ENCODE measurements at places on chromosomes 5 and 9.

- peak; percentile 74 for DNase-seq
Observed at GRCh38 chr9:136093995-136094881, 851 bp downstream of the NACC2 start.

DNA sequence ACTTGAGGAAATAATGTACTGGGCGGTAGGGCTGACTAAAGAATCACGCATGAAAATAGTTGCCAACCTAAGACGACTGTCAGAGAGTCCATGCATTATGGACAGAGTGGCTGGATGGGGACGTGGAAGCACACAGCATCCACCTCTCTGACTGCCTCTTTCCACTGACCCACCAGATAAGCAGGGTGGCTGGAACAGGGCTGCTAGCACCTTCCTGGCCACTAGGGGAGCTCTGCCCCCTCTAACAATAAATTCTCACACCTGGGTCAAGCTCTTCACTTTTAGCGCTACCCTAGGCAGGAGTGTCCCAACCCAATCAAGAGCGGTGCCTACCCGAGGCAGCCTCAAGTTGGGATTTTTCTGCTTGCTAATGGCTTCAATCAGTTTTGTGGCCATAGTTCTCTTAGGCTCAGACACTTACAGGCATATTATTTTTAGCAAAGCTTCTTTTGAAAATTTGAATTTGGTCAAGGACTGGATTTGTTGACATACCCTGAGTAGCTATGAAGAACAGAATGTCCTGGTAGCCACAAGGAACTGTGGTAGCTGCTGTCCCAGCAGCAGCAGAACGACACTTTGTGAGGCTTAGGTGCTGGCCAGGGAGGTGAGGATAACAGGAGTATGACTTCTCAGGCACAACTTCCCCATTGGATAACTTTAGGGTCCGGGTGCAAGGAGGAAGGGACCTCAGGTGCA is 6.9 kb upstream of the TPM2 start:
- peak; percentile 70 for DNase-seq

DNA sequence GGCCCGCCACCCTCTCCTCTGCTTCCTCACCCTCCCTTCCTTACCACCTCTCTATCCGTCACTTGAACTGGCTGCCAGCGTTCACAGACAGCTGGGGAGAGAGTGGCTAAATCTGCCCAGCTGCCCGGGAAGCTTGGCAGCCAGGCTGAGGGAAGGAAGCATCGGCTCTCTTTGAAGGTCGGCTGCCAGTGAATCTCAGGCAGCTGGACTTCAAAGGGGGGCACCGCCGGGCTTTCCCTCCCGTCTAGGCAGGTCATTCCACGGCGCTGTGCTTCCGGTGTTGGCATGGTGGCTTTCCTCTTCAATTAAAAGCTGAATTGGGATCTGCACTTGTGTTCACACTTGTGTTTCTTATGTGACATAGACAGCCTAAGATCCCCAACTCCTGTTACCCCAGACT is 174.0 kb downstream of the GDNF start:
- DNase-seq = no peak

- DNase-seq = no peak
Observed at GRCh38 chr9:113483676-113484257, 20.2 kb downstream of the RGS3 start.

GRCh38 chr5:166781737-166782136 is 1509.7 kb upstream of the WWC1 start:
- DNase-seq = no peak

DNA sequence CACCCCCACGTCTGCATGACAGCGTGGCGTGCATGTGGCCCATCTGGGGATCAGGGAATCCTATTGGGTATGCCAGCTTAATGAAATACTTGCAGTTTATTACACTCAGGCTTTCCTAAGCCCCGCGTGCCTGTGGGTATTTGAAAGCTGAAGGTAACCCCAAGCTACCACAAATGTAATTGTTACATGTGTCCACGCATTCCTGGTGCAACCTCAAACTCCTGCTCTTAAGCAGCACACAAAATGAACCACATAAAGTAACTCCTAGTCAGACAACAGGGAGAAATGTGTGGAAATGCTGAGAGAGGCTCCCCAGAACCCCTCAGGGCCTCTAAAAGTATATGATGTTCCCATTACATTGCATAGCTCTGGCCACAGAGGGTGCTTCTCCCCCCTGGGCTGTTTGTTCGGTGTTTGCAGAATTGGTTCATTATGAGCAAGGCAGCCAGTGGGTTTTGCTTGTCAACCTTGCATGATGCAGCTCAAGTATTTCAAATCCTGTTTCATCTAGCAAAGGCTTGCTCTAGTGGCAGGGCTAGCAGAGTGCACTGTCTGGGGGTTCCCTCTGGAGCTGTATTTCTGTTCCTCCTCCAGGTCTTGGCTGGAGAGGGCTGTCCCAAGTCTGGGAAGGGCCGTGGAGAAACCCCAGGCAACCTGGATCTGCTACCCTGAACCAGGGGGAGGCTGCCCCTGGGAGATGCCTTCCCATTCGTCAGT is 1.8 kb upstream of the DCANP1 start:
- no peak for DNase-seq

GRCh38 chr9:120895951-120896350 is 19.0 kb upstream of the PHF19 start:
- DNase-seq = no peak

DNA sequence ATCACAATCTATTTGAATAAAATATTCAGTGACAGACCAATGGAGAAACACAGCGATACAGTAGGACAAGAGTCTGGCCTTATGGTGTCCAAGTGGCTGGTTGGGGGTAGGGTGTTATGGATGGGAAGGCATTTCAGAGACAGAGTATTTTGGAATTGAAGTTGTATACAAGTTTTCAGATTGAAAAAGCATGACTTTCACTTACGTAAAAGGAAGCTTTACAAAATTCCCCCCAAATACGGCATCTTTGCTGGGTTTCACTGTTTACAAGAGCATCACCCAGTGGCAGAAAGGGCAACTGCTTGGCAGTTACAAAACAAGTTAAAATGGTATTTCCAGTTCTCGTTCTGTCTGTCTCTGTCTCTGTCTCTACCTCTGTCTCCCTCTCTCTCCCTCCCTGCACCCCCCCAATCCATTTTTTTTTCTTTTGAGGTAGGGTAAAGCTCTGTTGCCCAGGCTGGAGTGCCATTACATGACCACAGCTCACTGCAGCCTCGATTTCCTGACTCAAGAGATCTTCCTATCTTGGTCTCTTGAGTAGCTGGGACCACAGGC is 86.2 kb downstream of the PTPN3 start:
- DNase-seq = peak; percentile 29

DNA sequence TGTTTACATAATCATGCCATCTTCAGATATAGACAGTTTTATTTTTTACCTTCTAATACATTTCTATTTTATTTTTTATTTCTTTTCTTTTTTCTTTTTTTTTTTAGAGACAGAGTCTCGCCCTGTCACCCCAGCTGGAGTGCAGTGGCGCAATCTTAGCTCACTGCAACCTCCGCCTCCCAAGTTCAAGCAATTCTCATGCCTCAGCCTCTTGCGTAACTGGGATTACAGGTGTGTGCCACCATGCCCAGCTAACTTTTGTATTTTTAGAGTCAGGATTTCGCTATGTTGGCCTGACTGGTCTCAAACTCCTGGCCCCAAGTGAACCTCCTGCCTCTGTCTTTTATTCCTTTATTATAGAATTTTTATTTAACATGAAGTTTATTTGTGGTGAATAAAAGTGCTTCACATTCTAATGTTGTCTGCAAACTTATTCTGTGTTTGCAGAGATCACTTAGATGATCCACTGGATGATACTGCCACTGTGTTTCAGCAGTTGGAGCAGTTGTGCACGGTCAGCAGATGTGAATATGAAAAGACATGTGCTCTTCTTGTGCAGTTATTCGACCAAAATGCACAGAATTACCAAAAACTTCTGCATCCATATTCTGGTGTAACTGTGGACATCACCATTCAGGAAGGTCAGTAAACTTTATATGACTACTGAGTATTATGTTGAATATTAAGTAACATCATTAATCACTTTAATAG is 62.2 kb downstream of the RANBP17 start:
- DNase-seq = no peak

- peak; percentile 55 for DNase-seq
Observed at GRCh38 chr5:147805030-147805454, 22.5 kb upstream of the JAKMIP2 start.

DNA sequence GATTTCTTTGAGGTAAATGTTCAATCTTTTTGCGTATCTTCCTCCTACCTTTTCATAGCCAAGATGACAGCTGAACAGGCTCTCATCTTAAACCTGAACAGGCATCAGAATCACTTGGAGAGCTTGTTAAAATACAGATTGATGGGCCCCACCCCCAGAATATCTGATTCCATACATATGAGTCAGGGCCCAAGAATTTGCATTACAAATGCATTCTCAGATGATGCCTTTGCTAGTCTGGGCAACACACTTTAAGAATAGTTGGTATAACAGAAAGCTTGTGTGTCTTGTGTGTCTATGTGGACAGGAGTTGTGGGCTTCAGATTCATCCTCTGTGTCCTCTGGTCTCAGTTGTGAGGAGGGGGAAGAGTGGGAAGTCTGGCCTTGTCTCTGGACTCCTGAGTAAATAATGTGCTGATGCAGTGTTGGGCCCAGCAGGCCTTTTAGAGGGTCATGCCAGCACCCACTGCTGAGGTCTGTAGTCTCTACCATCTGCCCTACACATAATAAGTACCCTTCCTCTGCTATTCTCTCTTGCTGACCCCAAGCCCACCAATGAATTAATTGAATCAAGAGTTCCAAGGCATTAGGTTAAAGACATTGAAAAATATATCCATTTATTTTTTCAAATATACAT is 43.1 kb downstream of the PTCD2 start:
- no peak for DNase-seq

DNA sequence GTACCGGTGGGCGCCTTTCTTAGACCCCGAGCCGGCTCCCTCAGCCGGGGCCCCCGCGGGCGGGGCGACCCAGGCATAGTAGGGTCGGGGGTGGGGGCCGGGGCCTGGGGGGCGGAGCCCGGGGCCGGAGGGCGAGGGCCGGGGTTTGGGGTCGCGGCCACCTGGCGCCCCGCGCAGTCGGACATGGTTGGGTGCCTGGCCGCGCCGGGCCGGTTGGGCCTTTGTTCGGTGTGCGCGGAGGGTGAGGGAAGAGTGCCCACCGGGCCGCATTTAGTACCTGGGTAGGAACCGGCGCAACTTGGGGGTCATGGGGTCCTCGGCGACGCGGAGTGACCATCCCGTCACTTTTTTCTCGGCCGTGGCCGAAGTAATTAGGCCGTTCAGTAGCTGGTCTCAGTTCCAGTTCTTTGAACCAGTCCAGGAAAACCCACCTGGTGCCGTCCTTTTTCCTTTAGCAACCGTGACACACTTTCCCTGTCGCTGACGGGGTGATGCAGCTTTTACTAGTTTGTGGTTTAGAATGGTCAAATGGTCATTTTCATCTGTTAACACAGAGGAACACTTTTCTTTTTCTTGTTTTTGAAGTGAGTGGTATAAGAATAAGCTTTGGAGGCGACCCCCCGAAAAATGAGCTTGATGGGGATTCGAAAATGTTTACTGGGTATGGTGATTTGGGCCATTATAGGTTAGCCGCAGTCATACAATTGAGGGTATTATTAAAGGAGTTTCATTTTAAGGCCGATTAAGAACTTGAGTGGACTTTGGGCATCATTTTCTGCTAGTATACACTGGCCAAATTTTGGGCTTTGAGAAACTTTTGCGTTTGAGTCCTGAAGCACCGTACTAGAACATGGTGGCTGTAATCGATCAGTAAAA is 589 bp downstream of the CKS2 start:
- no peak for DNase-seq

DNA sequence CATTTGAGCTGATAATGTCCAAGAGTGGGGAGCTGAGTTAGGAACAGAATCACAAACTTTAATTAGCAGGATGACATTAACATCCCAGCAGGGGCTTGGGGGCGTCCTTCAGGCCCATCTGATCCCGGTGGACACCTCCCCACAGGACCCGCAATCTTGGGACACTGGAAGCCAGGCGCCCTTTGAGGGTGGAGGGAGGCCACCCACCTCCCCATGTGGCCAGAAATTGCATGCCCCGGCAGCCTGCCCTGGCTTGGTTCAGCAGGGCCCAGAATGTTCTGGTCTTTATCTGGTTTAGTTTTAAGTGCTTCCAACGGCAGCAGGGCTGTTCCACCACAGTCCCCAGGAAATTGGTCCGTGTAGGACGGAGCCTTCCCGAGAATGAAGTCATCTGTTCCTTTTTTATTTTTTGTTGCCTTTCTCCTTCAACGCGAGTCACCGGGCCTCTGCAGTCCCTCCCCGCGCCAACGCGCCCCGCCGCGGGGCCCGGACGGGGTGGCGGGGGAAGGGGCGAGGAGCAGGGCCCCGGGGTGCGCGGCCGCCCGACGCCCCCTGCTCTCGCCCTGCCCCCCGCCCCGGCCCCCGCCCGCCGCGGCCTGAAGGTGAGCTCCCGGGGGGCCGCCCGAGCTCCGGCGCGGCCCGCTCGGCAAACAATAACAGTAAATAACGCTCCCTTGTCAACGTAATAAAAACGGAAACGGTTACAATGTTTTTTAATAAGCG is 207.9 kb downstream of the C9orf50 start:
- DNase-seq = peak; percentile 56

GRCh38 chr9:13952906-13953305 is 361.0 kb downstream of the NFIB start:
- no peak for DNase-seq

DNA sequence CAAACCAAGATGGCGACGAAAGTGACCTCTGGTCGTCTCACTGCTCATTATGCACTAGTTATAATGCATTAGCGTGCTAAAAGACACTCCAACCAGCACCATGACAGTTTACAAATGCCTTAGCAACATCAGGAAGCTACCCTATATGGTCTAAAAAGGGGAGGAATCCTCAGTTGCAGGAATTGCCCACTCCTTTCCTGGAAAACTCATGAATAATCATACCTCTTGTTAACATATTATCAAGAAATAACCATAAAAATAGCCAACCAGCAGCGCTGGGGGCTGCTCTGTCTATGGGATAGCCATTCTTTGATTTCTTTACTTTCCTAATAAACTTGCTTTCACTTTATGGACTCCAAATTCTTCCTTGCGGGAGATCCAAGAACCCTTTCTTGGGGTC is 595.7 kb upstream of the KLF4 start:
- no peak for DNase-seq

DNA sequence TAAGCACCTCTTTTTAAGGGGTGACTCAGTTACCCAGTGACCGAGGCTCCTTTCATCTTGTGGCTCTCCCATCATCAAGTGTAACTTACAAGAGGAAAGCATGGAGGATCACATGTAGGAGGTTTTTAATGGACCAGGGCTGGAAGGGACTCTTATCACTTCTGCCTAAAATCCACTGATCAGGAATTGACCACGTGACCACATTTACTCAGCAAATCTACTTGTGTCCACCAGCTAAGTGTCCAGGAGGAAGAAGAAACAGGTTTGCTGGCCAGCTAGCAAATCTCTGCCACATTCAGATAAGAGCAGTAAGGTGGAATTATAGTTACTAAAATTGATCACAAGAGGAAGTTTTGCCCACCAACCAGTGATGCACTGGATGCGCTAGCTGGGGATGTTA is 486.0 kb downstream of the ENC1 start:
- no peak for DNase-seq

DNA sequence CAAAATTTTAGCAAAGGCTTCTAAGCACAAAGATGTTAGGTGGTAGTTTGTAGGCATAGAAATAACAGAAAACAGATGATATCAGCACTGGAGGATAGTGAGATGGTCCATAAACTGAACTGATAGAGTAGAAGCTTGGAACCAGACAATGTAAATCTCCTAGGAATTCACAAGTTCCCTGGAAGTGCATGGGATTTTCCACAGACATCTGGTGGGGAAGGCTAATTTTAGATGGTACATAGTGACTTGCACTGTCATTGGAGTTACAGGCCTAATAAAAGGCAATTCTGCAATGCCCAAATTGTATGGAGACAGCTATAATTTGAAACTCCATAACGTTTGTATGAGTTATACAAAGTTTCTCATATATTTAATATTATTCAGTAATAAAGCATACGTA is 653.0 kb upstream of the MEF2C start:
- DNase-seq = no peak
